ENCODE measurements at places on chromosomes 7 and 10.

DNA sequence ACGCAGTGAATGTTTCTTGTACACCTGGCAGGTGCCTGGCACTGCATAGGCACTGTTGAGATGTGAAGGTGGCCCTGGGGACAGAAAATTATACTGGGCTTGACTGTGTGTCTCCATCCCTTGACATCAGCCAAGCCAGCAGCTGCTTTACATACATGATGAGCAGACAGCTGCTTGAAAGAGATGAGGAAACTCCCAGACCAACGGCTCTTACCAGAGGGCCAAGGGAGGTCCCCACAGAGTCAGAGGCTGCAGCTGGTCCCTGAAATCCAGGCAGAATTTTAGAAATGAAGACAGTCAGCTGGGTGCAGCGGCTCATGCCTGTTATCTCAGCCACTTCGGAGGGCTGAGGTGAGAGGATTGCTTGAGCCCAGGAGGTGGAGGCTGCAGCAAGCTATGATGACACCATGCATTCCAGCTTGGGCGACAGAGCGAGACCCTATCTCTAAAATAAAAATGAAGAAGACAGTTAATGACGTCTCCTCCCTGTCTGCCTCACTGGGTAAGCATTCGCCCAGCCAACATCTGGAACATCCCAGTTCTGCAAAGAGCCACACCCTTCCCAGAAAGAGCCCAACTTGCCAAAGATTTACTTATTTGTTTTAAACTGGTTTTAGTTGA lies 17.6 kb downstream of the LIMK1 start:
- no peak for DNase-seq

DNA sequence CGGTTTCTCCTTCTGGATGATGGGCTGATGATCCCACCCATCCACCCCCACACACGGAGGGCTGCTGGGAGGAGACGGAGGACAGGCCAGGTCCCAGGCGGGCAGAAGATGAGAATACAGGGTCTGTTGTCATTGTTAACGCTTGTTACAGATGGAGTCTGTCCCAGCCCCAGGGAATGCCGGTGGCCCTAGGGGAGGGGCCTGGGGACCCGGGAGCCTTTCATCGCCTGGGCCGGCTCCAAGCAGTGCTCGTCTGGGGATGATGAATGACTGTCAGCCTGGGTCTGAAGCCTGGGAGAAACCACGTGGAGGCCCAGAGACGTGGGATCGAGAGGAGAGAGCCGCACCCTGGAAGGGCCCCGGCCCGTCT lies 69.2 kb downstream of the UNCX start:
- DNase-seq = no peak

DNA sequence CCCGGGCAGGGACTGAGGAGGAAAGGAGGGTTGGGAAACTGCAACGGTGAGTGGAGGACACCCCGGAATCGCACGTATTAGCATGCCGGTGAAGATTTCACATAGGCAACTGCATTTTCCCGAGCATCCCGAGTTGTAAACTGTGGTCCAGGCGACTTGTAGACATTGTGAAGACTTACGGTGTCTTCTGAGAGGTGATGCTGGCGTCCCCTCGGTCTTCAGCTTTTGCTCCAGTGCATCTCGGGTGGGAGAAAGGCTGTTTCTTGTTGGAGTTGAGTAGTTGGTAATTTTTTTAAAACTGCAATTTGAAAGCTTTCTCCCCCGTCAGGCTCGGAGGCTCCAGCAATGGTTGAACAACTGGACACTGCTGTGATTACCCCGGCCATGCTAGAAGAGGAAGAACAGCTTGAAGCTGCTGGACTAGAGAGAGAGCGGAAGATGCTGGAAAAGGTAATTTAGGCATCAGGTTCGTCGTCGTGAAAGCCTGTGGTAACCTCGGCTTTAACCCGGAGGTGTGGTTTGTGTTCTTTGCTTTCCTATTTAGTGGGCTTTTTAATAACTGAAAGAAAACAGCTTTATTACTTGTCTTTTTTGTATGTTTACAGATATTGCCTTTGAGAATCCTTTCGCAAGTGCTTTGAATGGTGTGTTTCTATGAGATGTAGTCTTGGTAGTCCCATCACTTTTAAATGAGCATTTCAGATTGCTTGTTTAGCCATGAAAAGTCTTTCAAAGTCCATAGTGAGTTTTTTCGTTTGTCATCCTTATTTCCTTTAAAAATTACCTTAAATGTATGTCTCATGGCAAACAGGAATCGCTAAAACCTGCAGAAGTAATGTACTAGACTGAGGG lies 687 bp downstream of the HELLS start:
- DNase-seq = peak; percentile 26

DNA sequence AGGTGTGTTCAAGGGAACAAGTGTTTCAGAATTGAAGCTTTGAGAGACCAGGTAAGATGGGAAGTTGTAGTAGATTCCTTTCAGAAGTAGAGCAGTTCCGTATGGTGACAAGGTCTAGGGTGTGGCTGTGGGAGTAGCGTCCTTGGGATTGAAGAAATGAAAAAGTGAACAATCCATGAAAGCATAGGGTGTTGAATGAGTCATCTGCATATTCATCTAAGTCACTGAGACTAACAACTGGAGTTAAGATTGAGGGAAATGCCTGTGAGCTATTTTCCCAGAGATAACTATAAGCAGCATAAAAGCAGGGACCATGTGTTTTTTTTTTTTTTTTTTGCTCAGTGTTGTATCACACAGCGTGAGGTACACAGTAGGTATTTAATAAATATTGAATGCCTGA lies 134.8 kb downstream of the PHTF2 start:
- DNase-seq = no peak

- DNase-seq = peak; percentile 49
Observed at GRCh38 chr10:30456266-30456665, 22.3 kb downstream of the MAP3K8 start.

- peak; percentile 38 for DNase-seq
Observed at GRCh38 chr10:104925232-104925851, 284.3 kb downstream of the SORCS3 start.

DNA sequence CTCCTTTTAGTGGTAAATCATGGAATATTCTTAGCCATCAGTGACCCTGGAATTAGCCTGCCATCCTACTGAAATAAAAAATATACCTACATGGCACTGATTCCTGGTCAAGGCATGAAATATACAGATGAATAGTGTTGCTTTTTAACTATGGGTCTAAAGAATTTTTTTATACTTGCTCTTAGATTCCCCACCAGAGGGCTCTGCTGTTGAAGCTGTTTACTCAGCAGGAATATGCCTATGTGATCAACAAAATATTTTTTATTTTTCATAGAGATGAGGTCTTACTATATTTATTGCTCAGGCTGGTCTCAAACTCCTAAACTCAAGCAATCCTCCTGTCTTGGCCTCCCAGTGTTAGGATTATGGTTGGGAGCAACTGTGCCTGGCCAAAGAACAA lies 13.5 kb downstream of the ZC3HC1 start:
- DNase-seq = no peak

DNA sequence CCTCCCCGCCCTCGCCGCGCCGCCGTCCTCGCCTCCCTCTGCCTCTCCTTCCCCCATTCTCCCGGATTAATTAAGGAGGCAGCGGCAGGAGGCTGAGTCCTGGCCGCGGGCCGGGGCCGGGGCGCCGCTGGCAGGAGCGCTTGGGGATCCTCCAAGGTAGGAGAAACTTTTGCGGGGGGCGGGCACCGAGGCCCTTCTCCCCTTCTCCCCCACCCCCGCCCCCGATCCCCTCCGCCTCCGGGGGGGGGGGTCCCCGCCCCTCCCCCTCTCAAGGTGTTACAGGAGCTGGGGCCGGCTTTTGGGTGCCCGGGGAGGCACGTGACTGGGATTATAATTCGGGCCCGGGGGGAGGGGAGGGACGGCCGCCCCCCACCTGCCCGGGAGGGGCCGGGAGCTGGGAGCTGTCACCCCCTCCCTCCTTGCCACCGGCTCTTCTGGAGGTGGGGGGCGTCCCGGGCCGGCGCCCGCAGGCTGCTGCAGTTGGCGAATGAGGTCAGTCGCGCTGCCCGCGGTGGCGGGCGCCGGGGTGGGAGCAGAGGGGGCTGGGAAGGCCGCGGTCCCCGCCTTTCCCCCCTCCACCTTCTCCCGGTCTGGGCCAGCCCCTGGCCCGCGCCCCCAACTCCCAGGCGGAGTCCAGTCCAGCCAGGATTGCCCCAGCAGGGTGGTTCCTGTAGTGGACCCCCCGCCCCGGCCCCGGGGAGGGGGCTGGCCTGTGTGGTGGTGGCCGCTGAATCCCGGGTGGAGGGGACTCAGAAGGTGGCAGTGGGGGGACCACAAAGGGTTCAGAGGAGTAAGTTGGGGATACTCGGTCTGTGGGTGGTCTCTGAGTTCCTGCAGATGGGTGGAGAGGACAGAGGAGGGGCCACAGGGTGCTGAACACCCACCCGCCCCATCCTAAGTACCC lies 567 bp downstream of the GTF2IRD1 start:
- DNase-seq = peak; percentile 72

GRCh38 chr7:142873281-142873784 lies 12.2 kb downstream of the TRPV6 start:
- DNase-seq = no peak

DNA sequence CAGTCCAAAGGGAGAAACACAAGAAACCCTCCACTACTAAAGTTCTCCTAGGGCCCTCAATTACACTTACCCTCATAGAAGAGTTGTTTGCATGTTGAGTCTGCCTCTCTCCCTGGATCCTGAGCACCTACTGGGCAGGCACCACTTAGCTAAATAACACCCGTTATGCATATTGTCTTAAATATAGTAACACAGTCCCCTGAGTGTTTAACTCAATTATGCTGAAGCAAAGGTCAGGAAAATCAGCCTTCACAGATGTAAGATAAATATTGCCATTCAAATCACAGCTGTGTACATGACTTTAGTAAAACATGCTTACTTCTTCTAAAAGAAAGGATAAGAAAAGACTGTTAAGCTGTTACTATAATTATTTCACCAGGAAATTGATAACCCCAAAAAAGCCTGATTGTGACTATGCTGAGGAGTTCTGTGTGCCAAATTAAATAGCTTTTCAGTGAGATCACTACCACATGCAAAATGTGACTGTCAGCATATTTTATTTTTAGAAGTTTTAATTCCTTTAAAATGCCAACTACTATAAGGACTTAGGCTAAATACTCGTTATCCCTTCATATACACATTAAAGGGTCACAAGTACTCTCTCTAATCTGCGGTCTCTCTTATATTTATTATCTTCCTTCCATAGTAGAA lies 733.9 kb upstream of the PHF14 start:
- DNase-seq = no peak

- DNase-seq = no peak
Observed at GRCh38 chr7:35820858-35821257, 20.0 kb downstream of the SEPTIN7 start.

- DNase-seq = no peak
Observed at GRCh38 chr10:5829267-5829666, 16.0 kb upstream of the GDI2 start.

DNA sequence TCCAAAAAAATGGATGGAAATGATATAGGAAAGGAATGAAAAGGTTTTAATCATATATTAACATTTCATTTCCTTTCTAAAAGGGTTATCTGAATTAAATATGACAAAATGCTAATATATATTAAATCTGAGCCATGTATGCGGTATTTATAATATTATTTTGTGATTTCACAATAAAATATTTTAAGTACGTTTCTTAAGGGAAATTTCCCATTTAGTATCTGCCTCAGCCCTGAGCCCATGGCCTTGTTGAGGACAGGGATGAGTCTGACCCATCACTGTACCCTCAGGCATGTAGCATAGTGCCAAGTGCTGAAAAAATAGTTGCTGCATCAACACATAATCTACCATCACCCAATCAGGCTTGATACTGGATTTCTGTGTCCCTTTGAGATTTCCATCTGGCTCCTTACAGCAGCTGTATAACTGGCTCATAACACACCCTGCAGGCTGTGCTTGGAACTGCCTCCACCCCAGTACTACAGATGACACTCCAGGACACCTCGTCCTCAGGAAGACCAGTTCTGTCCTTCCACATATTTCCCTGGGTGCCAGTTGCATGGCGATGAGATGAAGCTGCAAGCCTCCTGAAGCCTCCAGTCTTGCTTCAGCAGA lies 59.4 kb upstream of the ASAH2 start:
- peak; percentile 42 for DNase-seq

- DNase-seq = no peak
Observed at GRCh38 chr7:27634671-27635493, 27.8 kb downstream of the HIBADH start.

DNA sequence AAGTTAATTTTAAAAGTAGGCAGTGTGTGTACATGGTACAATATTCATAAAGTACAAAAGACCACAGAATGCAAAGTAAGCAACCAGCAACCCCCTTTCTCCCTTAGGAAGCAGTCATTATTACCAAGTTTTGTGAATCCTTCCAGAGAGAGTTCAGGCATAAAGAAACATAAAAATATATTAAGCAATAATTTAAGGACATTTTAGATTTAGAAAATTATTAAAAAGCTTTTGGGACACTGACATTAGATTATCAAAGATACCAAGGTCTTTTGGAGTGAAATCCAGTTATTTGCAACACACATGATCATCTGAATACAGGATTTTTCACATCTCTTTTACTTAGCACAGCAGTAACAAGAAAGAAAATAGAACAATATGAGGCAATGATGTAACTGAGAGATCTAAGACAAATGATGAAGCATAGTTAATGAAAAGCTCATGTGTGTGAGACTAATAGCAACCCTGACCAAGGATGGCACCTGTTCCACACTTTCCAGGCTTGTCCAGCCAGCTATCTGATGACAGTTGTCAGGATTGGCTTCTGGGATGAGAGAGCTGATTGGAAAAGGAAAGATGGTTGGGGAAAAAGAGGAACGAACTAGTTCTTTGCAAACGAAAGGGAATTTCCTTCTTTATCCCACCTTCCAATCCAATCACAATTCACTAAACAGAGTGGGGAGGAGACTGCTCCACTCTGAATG lies 115.5 kb upstream of the LAMB4 start:
- DNase-seq = no peak

- DNase-seq = no peak
Observed at GRCh38 chr7:101550641-101551541, 78.2 kb downstream of the MYL10 start.

DNA sequence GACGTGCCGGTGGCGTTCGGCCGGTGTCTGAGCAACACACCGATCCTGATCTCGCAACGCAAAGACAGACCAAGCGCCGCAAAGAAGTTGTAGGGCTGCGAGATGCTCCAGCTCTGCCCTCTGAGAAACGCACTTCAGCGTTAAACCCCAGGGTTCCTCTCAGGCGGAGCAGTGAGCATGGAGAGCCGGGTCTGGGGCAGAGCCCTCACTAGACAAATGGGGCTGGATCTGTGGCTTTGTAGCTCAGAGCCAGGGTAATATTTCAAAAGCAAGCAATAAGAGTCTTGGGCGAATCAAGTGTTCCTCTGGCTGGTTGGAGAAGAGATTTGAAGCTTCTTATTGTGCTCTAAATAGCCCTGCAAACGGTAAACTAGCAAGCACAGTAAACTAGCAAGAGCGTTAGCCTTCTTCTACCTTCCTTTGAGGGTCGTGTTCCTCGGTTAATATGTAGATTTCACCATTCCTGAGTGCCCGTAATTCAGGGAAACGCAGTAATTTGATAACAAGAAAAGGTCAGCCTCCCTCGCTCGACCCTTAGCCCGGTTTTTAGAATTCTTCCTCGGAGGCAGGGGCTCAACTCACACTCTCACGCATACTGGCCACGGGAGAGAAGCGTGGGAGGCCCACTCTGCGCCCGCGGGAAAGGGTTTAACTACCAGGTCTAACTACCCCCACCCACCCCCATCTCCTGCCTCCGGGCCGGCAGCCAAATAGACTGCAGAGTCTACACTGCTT lies 6.7 kb downstream of the SKAP2 start:
- DNase-seq = no peak
